ENCODE measurements at places on chromosomes 4 and X.

DNA sequence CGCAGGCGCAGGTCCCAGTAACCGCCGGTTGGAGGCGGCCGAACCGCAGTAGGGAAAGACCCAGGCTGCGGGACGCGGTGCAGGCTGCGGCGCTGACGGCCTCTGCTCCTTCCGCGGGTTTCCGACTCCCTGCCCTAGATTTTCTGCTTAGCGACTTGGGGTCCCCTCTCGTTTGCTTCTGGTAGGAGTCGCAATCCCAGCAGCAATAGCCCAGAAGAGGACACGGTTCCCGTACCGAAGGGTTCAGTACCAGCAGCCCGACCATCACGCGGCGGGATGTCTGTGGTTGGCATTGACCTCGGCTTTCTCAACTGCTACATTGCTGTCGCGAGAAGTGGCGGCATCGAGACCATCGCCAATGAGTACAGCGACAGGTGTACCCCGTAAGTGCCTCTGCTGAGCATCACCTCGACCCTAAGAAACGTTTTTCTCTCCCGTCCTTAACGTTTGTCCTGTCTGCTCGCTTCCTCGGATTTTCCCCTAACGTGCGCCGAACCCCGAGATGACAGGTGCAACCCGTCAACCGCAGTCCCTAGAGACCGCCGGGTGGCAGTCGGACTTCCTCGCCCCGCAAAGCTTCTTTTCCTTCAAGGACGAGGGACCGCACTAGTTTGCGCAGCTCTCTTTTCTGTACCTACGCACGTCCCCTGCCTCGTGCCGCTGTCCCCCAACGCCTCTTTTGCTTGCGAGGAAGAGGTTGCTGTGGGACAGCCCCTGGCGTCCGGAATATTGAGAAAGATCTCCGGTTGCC, at the start of gene HSPA4L:
TSS of gene HSPA4L (plus strand) at position 48 of the 751 bp plus-strand sequence. CDS start at position 277, 229 bp downstream.
- no peak for DNase-seq

- no peak for DNase-seq
Observed at GRCh38 chr4:132332932-132333723, 816.0 kb upstream of the PCDH10 start.

DNA sequence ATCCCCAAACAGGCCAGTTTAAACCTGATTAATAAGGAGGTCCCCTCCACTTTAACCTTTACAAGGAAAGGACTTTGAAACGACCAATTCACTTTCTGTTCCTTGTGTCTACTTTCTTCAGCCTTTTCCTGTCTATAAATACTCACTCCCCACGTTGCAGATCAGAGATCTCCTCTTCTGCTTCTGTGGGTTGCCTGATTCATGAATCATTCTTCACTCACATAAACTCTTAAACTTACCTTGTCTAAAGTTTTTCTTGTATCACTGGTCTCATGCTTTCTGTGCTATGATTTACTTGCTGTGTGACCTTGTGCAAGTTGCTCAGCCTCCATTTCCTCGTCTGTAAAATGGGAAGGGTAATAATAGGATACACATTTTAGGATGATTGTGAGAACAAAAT, 236.1 kb downstream of the QDPR start:
- no peak for DNase-seq

- DNase-seq = no peak
Observed at GRCh38 chrX:150482537-150483206, 85.7 kb upstream of the MTM1 start.

- DNase-seq = no peak
Observed at GRCh38 chr4:40918330-40918729, 168.6 kb downstream of the NSUN7 start.

- no peak for DNase-seq
Observed at GRCh38 chr4:167383291-167383690, 149.0 kb upstream of the SPOCK3 start.

GRCh38 chrX:13697455-13697854, 8.5 kb downstream of the RAB9A start:
- DNase-seq = no peak

GRCh38 chr4:6364581-6364980, 94.9 kb downstream of the WFS1 start:
- DNase-seq = no peak

DNA sequence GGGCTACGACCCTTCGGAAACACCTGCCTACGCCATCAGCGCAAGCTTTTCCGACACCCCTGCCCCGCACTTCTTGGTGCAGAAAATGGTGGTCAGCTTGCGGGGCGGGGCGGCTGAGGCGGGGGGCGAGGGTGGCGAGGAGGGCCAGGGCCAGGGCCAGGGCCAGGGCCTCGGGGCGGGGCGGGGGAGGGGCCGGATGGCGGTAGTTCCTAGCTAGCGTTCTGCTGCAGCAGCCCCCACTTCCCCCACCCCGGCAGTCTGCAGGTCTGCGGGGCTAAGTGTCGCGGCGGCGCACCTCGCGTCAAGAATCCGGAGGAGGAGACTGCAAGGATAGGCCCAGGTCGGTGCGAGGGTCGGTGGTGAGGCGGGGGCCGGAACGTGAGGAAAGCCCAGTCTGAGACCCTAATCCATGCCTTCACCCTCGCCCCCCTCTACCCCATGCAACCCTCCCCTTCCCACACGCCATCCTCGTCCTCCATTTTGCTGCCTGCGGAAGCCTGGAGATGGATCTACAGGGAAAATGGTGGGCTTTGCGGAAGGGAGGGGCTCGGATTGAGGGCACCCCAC, 600 bp downstream of the BEX4 start:
- DNase-seq = no peak

DNA sequence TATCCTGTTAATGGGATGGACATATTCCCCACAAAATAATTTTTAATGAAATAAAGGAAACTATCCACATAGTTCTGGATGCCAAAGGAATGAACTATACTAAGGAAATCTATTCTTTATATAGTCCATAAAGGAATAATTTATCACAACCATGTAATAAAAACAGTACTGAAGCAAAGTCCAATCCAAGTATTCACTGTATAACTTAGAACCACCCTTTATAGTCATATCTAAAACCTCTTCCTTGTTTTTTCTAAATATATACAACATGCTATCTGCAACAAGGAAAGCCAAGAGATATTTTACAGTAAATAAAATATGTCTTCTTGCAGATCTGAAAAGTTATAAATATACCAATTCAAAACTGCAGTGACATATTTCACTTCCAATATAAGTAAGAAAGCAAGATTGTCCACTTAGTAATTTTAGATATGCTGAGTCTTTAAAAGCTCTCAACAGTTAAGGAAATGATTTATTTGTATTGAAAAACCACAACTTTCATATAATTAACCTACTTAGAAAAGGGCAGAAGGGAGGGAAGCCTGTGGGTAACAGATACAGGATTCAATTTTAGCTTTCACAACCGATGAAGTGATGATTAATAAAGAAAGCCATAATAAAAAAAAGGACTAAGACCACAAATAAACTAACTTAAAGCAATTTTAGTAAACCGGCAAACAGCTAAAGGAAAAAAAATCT, 8.0 kb downstream of the NR3C2 start:
- DNase-seq = no peak

- no peak for DNase-seq
Observed at GRCh38 chr4:52298444-52298843, 247.3 kb downstream of the SPATA18 start.

DNA sequence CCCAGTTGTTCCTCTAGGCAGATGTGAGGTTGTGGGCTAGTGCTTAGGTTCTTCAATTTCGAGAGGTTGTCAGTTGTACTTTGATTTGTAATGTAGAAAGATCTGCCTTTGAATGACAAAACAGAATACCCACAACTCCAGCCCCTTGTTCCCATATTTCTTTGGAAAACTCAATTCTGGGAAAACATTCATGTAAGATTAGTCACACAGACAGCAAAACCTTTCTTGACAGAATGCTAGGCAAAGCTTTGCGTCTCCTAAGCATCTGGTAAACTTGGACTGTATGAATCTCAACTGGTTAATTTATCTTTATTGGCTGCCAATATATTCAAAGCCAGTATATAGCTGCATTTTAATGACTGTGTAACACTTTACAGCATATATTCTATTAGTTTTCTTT, 34.9 kb downstream of the NOCT start:
- DNase-seq = no peak

- DNase-seq = no peak
Observed at GRCh38 chr4:137979938-137980337, 262.2 kb downstream of the SLC7A11 start.

DNA sequence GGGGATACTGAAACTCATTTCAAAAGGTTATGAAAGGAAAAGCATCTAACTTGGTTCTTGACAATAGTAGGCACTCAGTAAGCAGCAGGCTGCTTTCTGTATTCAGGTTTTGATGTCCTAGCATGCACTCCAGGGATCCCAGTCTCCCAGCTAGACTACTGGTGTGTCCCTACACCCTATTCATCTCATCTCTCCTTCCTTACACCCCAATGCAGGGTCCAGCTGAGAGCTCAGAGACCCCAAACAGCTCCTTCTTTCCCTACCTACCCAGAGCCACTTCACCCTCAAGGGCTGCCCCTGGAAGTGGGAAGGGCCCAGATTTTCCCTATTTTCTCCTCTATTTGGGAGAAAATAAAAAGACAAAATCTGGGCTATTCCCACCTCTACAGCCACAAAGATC, 1.6 kb upstream of the EFNB1 start:
- DNase-seq = no peak

GRCh38 chr4:83075311-83076095, 39.0 kb downstream of the PLAC8 start:
- DNase-seq = no peak

DNA sequence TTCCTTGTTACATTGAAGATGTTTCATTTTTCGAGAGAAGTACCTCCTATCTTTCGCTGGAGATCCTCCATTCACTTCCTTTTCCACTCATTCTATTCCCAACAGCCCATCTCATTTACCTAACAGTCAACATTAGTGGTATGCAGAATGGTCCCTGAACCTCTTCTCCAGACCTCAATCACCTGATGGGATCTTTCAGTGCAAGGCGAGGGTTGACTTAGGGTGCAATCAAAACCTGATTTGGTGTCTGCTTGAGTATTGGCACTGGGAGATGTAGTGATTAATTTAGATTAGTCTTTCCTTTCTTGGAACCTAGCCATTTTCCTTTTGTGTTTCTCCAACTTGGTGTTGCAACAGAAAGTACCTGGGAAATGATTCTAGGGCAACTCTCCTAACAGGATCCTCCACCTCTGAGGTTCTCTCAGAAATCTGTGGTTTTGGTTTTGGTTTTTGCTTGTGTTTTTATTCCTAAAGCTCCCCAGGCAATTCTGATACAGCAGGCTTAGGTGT, 18.4 kb downstream of the DDX3X start:
- DNase-seq = no peak

GRCh38 chrX:55668084-55668483, 44.9 kb downstream of the FOXR2 start:
- no peak for DNase-seq

DNA sequence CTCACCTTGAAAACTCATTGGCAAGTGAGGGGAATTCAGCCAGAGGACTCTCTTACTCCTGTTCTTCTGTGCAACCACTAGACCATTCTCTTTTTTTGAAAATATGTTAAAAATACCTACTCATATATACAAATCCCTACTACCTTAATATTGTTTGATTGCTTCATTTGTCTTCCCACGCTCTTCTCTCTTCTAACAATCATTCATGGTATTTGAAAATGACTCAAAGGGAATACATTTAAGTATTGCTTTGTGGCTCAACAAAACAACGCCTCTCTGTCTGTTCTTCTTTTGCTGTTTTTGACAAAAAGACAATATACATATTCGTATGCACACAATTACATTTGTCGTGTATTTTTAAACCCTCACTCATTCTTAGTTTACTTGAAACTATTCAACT, 589.4 kb downstream of the ANKRD50 start:
- DNase-seq = no peak

- no peak for DNase-seq
Observed at GRCh38 chrX:118220509-118220908, 103.9 kb upstream of the KLHL13 start.

GRCh38 chr4:139848028-139848427, 182.4 kb downstream of the MGST2 start:
- DNase-seq = no peak

GRCh38 chrX:103367502-103367901, 8.8 kb upstream of the BEX3 start:
- DNase-seq = no peak

Measured in cortex of kidney (tissue), 1 donor.